Dermis blood vessel endothelial cell (primary cell): ENCODE measurements at places on chromosomes 7 and 10. TPM values are rescaled to one million over a fixed set of nuclear protein-coding genes. Genes with fewer than 3 reads are reported as not detected.

Gene CHST3
- 7.0 TPM in 2 replicates for total RNA-seq

Gene OR2A42
- not detected in 2 replicates for total RNA-seq

Gene C10orf71
- total RNA-seq: not detected in 2 replicates

Gene ETV1
- 5.6 and 10.4 TPM in 2 replicates for total RNA-seq

Gene HIPK2
- total RNA-seq: 11.6 and 26.7 TPM in 2 replicates

Gene OR6B1
- total RNA-seq: not detected in 2 replicates

Gene STEAP1
- 11.1 and 27.6 TPM in 2 replicates for total RNA-seq

Gene NEUROG3
- not detected in 2 replicates for total RNA-seq

Gene GHRHR
- 0.09 TPM in 1 of 2 replicates, not detected in the other for total RNA-seq

Gene CPA2
- total RNA-seq: not detected in 2 replicates

Gene FKBP9
- total RNA-seq: 168 and 179 TPM in 2 replicates

Gene PKD2L1
- not detected in 2 replicates for total RNA-seq

Gene HOXA3
- total RNA-seq: 2.4 and 6.0 TPM in 2 replicates

Gene CTTNBP2
- 0.34 and 0.37 TPM in 2 replicates for total RNA-seq

Gene SPDYE5
- total RNA-seq: not detected in 2 replicates

Gene TET1
- total RNA-seq: 1.2 TPM in 2 replicates

Gene DNAAF5
- 19.2 and 40.7 TPM in 2 replicates for total RNA-seq

Gene GPC2
- 2.8 and 4.4 TPM in 2 replicates for total RNA-seq

Gene PCLO
- total RNA-seq: 3.7 and 5.7 TPM in 2 replicates

Gene CCDC7
- 4.3 and 13.6 TPM in 2 replicates for total RNA-seq

Gene CLCN1
- total RNA-seq: not detected in 2 replicates

Gene RAMP3
- total RNA-seq: 114 and 116 TPM in 2 replicates

Gene NKX1-2
- not detected in 2 replicates for total RNA-seq

Gene ADRA2A
- 0.05 TPM in 1 of 2 replicates, not detected in the other for total RNA-seq

Gene ASB15
- not detected in 2 replicates for total RNA-seq

Gene MMRN2
- total RNA-seq: 465 and 483 TPM in 2 replicates

Gene DNMBP
- 39.5 and 46.6 TPM in 2 replicates for total RNA-seq

Gene PTPN20
- 1.1 and 5.3 TPM in 2 replicates for total RNA-seq

Gene CALHM3
- not detected in 2 replicates for total RNA-seq

Gene SUN3
- not detected in 2 replicates for total RNA-seq

Gene HOXA4
- 0.34 and 0.65 TPM in 2 replicates for total RNA-seq

Gene ADAM8
- total RNA-seq: 0.14 and 0.68 TPM in 2 replicates

Gene NEUROD6
- total RNA-seq: not detected in 2 replicates

Gene ASZ1
- total RNA-seq: not detected in 2 replicates

Gene NCAPG2
- total RNA-seq: 12.4 and 46.8 TPM in 2 replicates

Gene MINDY4
- 2.7 and 6.1 TPM in 2 replicates for total RNA-seq

Gene SHH
- total RNA-seq: 0.05 TPM in 1 of 2 replicates, not detected in the other

Gene PPP1R9A
- total RNA-seq: 16.2 and 19.2 TPM in 2 replicates

Gene TUBAL3
- 0.28 and 0.34 TPM in 2 replicates for total RNA-seq

Gene CALN1
- 0.17 and 2.5 TPM in 2 replicates for total RNA-seq

Gene CFAP70
- 0.19 and 0.34 TPM in 2 replicates for total RNA-seq

Gene LRRD1
- under 0.01 TPM in 1 of 2 replicates, not detected in the other for total RNA-seq

Gene SCIN
- 0.17 and 2.6 TPM in 2 replicates for total RNA-seq

Gene GCK
- total RNA-seq: 0.23 TPM in 1 of 2 replicates, not detected in the other

Gene CEP55
- total RNA-seq: 18.9 and 100 TPM in 2 replicates

Gene FXYD4
- not detected in 2 replicates for total RNA-seq

Gene FGL2
- total RNA-seq: 0.17 and 0.33 TPM in 2 replicates

Gene MINDY3
- total RNA-seq: 27.5 and 29.8 TPM in 2 replicates

Gene OGDHL
- total RNA-seq: 0.33 and 0.85 TPM in 2 replicates

Gene CREB5
- total RNA-seq: 1.5 and 4.1 TPM in 2 replicates

Gene GNGT1
- not detected in 2 replicates for total RNA-seq
